ENCODE measurements at places on chromosomes 3 and 15. TPM values are rescaled to one million over a fixed set of nuclear protein-coding genes. Genes with fewer than 3 reads are reported as not detected.
A peak's percentile ranks its signal among the peaks of the same experiment; 100 is the strongest.

The BTD gene
- total RNA-seq = 13.5 TPM

The SH3GL3 gene
- not detected for total RNA-seq

The FOXL2NB gene
- not detected for total RNA-seq

The PLSCR5 gene
- not detected for total RNA-seq

The MYZAP gene
- 869 TPM for total RNA-seq

The GUCA1C gene
- total RNA-seq = not detected

The CAPN3 gene
- total RNA-seq = 3.4 TPM

The EAF2 gene
- total RNA-seq = 3.3 TPM

The GCSAM gene
- total RNA-seq = not detected

GRCh38 chr3:132650153-132650552 is 9.5 kb downstream of the ACAD11 start:
- no peak for DNase-seq

- no peak for DNase-seq
Measured at GRCh38 chr3:54836871-54837270, 91.0 kb downstream of the LRTM1 start.

DNA sequence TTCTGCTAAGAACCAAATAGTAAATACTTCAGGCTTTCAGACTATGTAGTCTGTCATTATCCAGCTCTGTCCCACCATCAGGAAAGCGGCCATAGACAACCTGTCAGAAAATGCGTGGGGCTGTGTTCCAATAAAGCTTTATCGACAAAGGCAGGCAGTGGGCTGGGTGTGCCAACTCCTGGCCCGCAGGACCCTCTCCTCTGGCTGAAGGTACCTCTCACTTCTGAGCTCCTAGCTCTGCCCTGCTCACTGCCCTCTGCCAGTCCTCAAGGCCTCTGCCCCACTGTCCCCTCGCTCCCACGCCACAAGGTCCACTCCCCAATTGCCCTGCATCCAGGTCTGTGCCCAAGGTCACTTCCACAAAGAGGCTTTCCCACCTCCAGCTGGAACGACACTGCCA is 20.0 kb downstream of the SSUH2 start:
- DNase-seq = no peak

DNA sequence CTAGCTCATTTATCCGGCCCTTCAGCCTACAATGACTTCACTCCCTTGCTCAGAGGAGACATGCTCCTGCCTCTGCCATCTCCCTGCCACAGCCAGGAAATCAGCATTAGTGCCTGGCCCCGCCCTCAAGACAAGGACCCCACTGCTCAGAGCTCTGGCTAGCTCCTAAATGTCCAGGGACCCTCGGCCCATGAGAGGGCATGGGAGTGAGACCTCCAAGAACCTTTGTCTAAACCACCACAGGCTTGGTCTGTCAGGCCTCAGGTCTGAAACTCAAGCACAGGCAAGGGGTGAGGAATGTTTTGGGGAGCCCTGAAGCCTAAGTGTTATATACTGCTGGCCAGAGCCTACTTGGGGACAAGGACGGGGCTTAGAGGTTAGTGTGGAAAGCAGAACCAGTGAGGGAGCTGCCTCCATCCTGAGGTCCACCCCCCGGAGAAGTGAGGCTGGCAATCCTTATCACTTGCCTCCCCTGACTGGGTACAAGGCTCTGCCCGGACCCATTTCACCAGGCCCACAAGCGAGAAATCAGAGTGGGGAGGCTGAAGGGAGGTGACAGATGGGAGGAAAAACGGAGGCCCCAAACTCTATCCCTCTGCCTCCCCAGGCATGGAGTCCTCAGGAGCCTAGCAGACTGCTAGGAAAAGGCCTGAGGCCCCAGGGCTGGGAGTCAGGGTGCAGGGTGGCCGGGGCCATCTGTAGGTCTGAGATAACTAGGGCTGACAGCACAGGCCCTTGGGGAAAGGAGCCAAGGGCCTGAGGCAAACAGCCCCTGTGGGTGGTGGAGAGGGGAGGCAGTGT is 18.8 kb downstream of the SHF start:
- no peak for DNase-seq

DNA sequence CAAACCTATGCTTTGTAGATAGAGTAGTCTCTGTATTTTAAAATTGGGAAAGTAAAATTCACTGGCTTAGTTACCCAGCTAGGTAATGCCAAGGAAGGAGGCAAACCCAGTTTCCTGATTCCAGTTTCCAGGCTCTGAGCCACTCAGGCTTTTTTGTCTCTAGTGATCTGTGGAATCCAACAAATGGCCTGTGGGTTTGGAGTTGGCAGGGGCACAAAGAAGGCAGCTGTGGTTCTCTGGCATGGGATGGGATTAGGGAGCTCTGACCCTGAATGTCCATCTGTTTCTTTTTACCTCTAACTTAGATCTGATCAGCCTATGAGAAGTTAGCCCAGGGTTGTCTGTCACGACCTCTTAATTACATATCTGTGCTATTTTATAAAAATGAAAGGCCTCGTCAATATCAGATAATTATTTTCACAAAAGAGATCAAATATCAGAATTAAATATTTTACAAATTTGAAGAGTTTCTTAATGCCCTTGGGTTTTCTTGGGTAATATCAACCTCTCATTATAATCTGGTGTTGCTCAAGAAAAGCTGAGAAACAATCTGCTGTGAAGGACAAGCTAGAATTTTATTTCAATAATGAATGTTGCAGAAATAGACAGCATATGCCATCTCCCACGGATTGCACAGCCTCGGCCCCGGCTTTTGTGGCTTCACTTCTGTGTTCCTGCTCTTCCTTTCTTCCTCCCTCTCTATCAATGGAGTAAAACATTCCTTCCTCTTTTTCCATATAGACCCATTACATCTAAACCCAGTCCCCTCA is 63.7 kb upstream of the DAZL start:
- peak; percentile 66 for DNase-seq

DNA sequence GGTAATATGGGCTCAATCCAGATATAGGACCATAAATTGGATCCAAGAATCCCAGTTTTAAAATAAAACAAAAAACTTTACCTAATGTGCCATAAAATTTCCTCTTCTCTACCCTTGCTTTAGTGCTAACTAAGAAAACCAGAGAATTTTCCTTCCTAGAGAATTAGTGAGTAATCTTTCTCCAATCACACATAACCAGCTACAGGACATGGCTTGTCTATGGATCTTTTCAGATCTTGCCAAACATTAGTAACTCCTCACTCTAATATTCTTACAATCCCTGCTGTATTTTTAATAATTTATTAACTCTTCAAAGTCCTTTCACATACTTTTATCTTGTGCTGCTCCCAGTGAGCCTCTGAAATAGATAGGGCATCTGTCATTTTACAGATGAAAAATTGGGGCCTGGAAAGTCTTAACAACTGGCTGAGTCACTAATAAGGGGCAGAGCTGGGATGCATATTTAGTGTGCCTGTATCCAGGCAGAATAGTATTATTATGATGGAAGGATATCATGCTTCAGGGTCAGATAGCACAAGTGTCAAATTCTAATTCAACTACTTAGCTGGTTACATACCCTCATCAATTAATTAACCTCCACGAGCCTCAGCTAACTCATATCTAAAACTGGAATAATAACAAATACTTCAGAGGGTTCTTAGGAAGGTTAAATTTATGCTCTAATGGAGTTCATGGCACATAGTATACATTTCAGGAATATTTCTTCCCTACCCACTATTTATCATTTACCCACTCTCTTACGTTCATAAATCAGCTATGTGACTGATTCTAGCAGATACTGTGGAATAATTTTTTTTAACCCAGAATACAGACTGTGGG is 5.6 kb downstream of the ZBED2 start:
- no peak for DNase-seq

GRCh38 chr3:43190670-43191069 is 84.8 kb upstream of the POMGNT2 start:
- no peak for DNase-seq

- DNase-seq = no peak
Measured at GRCh38 chr15:27059610-27060202, 88.7 kb downstream of the GABRG3 start.

GRCh38 chr3:105988540-105989212 is 119.9 kb upstream of the CBLB start:
- no peak for DNase-seq

DNA sequence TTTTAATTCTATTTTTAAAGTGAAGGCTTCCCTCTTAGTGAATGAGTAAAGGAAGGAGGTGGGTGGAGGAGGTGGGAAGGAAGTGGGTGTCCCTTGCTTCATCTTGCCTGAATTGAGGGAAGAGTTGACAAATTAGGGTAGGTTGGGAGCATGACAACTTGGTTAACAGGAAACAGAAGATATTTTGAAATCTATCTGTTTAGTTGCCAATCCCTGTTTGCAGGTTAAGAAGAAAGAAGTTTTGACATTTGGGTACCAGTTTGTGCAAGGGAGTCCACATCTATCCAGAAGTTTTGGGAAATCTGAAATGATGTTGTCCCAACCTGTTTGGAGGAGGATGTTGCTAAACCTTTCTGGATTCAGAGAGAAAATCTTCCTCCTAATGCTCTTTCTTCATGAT is 204.1 kb upstream of the SUCLG2 start:
- DNase-seq = no peak

DNA sequence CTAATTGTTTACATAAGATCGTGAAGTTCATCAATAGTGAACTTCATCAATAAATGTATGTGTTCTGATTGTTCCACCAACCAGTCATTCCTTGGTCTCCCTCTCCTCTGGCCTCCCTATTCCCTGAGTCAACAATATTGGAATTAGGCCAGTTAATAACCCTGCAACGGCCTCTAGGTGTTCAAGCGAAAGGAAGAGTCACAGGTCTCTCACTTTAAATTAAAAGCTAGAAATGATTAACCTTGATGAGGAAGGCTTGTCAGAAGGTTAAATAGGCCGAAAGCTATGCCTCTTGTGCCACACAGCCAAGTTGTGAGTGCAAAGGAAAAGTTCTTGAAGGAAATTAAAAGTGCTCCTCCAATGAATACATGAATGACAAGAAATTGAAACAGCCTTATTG is 89.4 kb upstream of the ACKR4 start:
- no peak for DNase-seq

DNA sequence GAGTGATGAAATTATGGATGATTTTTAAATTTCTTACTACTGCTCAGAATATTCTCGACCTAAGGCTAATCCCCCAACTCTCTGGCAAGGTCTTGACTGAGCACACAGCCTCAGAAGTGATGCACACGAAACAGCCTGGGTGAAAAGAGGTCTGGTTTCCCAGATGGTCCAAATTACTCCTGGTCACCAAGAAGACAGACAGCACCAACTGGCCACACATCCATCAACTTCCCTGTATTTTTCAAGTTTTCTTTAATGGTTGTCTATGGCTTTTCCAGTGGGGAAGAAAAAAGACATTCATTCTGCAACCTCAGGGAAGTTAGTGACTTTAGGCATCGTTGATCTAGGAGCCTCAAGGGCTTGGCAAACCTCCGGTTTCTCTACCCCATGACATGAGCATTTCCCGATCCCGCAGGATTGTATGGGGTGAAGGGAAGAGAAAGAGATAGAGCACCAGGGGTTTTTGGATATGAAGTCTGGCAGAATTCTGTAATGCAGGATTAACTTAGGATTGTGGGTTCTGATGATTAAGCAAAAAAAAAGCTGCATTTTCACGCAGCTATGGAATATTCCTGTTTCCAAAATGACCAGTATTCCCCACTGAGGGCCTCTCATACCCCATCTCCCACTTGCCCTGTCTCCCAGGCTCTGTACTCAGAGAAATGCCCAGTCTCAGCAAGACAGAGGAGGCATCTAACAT is 62.2 kb downstream of the UMPS start:
- DNase-seq = no peak

DNA sequence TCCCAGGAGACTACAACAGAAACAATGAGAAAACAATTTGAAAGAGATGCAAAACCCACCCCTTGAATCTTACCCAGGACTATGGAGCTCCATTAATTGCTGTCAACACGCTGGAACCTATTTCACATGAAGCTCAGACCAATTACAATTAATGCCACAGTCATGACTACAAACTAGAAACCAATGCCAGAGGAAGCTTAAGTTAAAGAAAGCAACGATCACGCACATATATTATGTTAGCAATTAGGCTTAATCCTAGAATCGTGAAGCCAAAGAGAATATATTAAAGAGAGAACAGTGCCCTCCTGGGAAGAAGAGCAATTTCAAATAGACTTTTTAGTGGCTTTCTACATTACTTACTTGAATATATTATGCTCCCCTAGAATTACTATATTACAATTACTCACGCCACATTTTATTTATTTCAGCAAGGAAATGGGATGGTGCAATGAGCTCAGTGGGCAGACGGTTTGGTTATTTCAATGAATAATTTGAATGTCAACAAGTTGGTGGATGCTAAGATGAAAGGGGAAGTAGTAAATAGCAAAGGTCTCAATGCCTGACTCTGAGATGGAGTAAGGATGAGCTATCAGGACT is 125.5 kb downstream of the GREM1 start:
- no peak for DNase-seq

DNA sequence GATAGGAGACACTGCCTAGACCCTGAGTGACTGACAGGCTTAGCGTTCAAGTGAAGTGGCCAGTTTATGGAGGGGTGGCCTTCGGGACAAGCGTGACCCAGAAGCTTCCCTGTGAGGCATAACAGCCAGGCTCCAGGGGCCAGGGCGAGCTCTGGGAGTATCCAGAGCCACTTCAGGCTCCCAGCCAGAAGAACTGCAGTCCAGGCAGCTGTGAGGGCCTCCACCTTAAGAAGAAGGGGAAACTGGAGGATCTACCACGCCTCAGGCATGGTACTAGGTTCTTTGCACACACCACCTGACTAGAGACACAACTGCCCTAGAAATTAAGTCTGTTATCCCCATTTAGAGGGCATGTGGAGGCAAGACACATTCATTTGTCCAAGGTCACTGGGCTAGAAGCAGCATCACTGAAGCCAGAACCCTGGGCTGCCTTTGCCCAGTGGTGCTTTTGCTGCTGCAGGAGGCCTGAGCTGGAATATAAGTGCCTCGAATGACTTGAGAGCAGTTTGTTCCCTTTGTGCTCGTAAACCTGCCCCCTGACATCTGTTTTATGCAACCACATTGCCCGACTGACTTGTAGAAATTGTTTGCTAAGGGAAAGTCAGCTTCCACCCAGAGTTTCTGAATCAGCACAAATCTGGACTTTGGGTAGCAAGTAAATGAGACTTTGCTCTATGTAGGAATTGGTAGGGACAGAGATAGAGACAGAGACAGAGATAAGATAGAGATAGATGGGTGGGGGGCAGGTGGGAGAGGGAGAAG is 23.3 kb downstream of the RASGRF1 start:
- DNase-seq = no peak

- DNase-seq = no peak
Measured at GRCh38 chr3:50652709-50653108, 22.0 kb upstream of the DOCK3 start.

GRCh38 chr3:48399387-48400172 is 27.6 kb downstream of the FBXW12 start:
- DNase-seq = no peak

GRCh38 chr3:133130168-133130567 is 92.0 kb downstream of the TMEM108 start:
- no peak for DNase-seq

Data from Right ventricle myocardium inferior (tissue), 1 donor.